Brain (organoid and tissue), 16 donors: ENCODE measurements at places on chromosomes 1 and 21.
A peak's percentile ranks its signal among the peaks of the same experiment; 100 is the strongest.

GRCh38 chr1:246815693-246816270 lies 91.6 kb downstream of the SCCPDH start:
- DNase-seq: no peak

DNA sequence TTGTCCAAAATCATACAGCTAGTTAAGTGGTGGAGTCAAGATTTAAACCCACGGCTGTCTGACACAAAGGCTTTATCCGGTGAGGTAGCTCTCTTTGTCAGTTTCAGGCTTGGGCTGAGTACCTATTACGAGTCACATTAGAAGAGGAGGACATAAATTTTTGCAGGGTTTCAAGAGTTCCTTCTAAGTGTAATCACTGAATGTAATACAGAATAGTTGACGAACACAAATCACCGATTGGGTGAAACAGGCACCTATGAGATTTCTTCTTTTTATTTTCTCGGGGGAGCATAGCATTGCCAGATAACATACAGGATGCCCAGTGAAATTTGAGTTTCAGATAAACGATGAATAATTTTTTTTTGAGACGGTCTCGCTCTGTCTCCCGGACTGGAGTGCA lies 847 bp downstream of the PSMD4 start:
- DNase-seq: peak; percentile 8

GRCh38 chr1:242770366-242770765 lies 245.9 kb upstream of the PLD5 start:
- no peak for DNase-seq

GRCh38 chr21:38330666-38331065 lies 73.9 kb downstream of the KCNJ15 start:
- no peak for DNase-seq

- DNase-seq: no peak
Measured at GRCh38 chr1:185317886-185318310, 855 bp upstream of the IVNS1ABP start.

- DNase-seq: no peak
Measured at GRCh38 chr1:243443557-243443956, 187.7 kb downstream of the SDCCAG8 start.

- DNase-seq: no peak
Measured at GRCh38 chr21:44054710-44055109, 42.6 kb downstream of the TRAPPC10 start.

- no peak for DNase-seq
Measured at GRCh38 chr1:6731905-6732304, 30.3 kb upstream of the DNAJC11 start.

- no peak for DNase-seq
Measured at GRCh38 chr1:23664837-23665795, 26.5 kb upstream of the RPL11 start.

- no peak for DNase-seq
Measured at GRCh38 chr1:117820096-117820495, 109.3 kb downstream of the GDAP2 start.

DNA sequence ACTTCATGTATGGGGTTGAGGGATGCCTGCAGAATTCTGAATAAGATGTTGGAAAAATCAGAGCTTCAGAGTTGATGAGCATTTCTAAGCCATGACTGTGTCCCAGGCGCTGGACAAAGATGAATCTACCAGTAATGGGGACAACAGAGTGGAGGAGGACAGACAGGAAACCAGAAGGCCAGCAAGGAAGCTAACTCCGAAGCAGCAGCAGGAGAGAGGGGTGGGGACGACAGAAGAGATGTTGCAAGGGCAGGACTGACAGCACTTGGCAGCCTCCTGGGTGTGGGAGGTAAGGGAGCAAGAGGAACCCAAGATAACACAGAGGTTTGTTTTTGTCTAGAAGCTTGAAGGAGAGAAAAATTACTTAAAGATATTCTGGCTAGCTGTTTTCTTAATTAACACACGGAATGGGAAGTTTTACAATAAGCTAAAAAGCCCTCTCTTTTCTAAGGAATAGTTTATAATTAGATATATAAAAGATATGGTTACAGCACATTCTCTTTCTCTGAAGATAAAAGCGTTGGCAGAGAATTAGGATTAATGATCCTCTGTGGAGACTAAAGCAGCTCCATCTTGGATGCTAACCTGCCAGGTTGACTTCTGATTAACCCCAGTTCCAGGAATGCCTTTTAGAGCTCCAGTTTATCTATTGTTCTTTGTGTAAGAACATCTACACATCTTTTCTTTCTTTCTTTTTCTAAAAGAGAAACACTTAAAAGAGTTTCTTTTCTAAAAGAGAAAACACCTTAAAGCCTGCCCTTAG lies 92.7 kb downstream of the TENT5C start:
- DNase-seq: no peak

DNA sequence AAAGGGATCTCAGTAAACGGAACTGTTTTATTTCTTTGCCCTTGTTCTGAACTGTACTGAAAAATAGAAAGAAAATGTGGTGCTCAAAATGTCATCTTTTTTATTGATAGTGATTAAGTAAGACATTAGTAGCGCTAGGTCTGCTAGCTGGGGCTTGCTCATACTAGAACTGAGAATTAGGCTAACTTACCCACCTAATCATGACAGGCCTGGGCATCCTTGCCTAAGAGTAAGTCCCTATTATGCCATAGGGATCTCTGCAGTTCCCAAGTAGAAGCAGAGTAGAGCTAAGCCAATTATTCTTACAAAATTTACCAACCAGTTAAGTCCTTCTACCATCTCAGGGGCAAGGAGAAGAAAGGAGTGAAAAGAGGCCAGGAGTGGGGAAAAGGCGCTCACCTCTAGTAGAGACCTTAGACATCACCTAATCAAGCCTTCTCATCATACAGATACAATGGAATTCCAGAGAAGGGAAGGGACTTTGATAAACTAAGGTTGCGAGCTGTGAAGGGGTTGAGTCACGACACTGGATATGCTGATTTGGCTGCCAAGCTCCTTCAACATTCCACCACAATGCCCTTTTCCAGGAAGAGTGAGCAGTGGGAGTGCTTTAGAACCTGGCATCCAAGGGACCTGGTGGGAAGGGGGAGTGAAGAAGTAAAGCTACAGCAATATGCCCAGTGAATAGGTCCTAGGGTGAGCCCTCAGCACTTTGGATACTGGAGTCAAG lies 27.7 kb upstream of the RPTN start:
- DNase-seq: no peak

GRCh38 chr1:116389013-116389412 lies 16.0 kb downstream of the ATP1A1 start:
- DNase-seq: no peak

DNA sequence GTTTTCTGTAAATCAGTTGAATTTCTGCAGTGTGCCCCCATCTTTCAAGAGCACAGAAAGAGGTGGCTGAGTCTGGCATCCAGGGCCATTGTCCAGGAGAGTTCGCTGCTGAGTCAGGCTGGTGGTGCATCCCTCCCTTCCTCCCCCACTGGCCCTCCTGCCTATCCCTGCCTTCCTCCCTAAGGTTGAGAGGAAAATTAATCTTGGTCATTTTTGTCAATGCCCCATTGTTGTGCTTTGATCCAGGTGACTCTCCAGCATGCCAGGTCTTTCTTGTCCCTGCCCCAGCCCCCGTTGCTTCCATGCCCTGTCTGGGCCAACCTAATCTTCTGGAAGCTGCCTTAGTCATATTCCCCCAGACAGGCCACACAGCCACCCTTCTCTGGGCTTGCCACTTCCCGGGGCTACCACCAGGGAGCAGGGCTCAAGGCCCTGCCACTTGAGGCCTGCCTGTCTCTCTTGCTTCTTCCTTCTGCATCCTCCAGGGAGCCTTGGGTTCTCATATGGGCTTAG lies 26.6 kb downstream of the PROK1 start:
- no peak for DNase-seq

- peak; percentile 47 for DNase-seq
Measured at GRCh38 chr1:62299426-62300200, 19.6 kb downstream of the KANK4 start.
